ENCODE measurements at places on chromosomes 5 and 9.

DNA sequence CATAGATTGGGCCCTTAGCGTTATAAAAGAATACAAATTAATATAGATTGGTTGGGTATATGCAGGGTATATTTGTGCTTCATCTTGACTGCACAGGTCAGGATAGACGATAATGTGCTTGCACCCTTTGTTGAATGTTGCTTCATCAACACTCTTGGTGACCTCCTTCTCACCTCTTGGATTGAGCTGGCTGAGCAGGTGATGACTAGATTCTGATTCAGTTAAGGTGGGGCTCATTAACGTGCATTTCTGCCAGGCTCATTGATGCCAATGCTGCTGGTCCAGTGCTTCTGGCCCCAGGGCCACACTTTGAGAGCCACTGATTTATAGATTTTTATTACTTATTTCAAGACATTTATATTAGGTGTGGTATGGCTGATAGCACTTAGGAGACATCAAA, 27.7 kb downstream of the PCSK5 start:
- no peak for DNase-seq

GRCh38 chr5:36360307-36360706, 58.6 kb upstream of the RANBP3L start:
- no peak for DNase-seq

DNA sequence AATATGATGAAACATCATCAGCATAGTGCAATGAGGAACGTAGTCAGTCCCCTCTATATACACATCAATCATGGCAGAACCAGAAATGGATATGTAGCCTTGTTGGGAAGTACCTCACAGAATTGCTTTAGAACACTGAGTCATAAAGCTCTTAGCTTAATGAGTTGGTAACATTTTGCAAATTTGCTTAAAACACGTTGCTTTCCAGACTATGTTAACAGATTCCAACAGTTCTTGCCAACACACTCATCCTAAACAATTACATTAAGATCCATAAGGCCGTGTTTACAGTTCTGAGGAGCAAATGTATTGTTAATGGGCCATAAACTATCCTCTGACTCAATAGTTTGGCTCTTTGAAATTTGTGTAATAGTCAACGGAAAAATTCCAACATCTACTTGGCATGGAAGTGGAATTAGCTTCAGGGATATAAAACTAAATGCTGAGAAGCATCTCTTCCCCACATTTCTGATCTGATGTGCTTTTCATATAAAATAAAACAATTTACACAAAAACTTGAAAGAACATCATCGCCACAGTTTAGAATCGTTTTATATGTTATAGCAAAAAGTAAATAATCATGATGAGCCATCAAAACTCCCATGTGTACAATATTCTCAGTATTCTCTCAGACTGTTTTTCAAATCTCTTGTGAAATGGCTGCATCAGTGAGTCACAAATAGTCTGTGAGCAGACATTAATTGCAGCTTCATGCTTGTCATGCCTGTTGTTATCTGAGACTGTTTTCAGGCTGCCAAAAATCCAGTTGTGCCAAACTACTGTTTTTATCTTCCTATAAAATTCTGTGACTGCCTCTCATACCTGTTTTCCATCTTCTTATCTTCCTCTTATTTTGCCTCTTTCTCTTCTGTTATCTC, 291.9 kb downstream of the COX7C start:
- no peak for DNase-seq

DNA sequence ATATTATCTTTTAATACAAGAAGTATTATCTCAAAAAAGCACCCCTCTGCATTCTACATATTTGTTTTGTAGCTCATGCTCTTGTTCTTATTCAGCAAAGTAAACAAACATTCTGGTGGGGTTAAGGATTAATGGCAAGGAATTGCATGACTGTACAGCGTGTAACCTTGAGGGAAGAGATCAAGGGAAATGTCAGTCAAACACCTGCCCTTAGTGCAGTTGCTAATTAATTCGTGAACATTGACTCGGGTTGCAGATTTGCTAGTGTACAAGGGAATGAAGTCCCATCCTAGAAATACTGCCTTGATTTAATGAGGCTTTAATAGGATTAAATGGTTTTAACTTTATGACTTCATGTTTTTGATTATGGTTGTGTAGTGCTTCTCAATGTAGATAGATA, 1758.1 kb downstream of the MAT2B start:
- no peak for DNase-seq

DNA sequence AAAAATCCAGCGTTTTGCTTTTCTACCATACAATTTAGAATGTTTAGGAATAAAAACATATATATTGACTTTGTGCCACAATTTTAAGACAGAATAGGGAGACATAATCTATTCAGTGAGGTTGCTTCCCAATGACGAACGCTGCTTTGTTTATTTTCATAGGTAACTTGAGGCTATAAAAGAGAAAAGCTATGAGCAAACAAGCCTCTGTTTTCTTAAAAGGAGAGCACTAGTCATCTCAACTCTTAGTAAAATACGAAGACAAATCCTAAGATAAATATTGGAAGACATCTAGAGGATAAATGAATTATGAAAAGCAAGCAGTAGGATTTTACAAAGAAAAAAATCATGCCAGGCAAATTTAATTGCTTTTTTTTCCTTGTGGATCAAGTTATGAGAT, 363.6 kb downstream of the ANXA1 start:
- DNase-seq: no peak

DNA sequence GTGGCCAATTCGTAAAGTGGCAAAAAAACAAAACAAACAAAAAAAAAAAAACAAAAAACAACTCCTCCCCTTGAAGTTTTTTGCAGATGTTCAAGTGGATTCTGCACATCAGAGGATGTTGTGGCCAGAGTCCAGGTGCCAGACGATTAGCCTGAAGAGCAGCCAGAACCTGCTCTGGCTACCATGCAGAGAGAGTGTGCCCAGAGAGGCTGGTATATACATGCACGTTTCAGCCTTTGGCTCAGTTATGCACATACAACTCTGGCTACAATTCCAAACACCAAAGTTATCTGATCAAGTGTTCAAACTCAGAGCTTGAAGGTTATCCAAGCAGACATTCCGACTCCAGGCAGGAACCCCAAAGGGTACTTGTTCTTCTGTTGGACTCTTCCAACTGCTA, 34.7 kb downstream of the GGTA1 start:
- no peak for DNase-seq

DNA sequence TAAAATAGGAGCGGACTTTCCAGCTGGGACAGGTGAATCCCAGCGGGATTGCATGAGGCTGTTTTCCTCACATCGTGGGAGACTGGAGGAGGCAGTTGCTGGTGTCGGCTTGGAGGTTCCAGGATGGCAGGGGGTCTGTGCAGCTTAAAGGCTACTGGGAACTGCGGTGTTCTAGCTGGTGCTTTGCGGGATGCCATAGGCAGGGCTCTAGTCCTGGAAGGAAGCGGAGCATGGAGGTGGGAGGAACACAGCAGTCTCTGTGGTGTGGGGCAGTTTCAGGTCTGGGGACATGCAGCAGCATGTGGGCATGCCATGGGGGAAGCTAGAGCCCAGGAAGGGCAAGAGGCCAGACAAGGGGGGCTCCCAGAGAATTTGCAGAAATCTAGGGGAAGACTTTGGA, 141.5 kb downstream of the NSG2 start:
- no peak for DNase-seq

- DNase-seq: no peak
Measured at GRCh38 chr5:2751592-2752021, at the start of gene IRX2. IRX2 (minus strand) TSS chr5:2751677; CDS start chr5:2751413, 264 bp downstream.

DNA sequence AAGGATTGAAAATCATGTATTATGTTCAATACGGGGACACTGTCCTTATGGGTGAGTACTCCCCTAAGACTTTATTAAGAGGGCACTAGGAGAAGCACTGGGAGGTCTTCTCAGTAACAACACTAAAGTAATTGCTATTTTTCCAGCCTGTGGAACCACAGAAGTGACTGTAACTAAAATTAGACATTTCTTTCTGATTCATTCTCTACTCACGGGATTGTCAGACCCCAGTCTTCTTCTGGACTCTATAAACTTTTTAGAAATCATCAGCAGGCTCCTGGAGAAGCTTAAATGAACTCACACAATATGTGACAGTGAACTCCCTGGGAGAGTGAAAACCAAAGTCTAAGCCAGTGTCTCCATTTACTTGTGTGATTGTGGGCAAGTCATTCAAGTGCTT, 14.5 kb downstream of the TLR4 start:
- no peak for DNase-seq

DNA sequence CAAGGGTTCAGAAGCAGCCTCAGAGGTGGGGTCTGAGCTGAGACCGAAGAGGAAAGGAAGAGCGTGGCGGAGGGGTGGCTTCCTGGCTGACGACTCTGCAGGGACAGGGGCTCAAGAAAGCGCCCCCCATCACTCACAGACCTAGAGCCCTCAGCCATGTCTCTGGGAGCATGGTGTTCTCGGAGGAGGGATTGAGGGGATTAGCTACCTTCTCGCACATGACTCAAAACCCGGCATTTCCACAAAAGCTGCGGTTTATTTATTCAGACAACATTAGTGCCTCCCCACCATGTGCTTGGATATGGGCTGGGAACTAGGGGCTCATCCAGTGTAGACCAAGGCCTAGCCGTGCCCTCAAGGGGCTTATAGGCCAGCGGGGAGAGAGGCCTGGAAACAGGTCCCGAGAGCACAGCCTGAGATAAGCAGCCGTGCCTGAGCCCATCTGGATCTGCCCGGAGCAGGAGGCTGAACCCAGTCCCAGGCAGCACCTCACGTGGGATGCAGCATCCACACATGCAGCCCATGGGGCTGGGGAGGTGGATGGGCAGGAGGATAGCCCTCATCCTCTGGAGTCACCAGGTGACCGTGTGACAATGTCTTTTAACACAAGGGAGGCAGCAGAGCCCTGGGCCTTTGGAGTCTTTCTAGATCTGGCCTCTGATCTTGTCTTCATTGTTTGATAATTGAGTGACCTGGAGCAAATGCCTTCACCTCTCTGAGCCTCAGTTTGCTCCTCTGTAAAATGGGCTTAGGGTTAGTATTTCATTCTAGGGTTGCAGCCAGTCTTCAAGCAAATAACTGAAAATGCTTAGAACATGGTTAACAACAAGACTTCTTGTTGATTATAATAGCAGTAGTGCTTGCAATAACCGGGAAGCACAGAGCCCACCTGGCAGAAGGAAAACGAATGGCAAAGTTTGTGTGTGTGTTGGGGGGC, 878 bp upstream of the HMCN2 start:
- DNase-seq: no peak

GRCh38 chr9:88759364-88759763, 224.4 kb downstream of the NXNL2 start:
- no peak for DNase-seq

DNA sequence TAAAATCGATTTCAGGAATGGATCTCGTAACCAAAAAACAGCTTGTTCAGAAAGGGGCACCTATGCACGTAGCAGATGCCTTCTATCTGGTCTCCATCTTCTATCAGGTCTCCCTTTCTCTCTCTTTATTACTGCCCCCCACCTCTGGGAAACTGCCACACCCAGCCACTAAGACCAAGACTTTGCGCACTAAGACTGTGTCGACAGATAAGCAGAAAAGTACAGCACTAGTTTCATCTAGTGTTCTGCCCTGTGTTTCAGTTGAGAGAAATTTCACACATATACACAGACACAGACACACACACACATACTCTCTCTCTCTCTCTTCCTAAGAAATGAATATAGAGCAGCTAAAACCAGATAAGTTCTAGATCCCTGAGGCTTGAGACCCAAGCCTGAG, 210.1 kb upstream of the MAP3K1 start:
- no peak for DNase-seq

DNA sequence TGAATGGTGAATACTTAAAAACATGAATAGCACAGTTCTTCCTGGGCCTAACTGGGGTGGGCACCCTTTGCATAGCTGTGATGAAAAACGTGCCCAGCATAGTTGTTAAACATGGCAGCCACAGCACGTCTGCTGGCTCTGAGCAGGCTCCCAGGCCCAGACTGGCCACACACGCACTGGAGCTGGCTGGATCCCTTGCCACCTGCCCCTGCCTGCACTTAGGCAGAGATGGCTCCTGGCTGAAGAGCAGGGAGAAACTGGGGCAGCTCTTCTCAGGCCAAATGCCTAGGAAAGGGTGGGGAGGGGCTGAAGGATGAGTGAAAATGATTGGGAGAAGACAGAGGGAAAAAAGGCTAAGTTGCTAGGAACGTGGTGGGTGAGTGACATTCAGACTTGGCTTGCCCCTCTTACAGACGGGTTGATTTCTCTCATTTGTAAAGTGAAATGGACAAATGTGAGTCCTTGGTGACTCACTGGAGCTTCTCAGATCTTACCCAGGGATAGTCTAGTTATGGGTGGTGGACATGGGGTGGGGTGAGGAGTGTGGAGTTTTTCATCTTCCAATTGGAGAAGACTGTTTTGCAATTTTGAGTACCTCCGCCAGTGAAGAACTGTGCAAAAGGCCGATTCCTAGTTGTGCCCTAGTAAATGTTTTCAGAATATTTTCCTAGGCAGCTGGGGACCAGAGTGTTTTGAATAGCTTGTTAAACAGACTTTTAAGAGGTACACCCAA, 42.4 kb downstream of the TRIO start:
- DNase-seq: no peak

- no peak for DNase-seq
Measured at GRCh38 chr9:20303996-20304395, 318.3 kb downstream of the MLLT3 start.

GRCh38 chr5:177448244-177448950, 1.8 kb downstream of the PRR7 start:
- DNase-seq: no peak

- DNase-seq: no peak
Measured at GRCh38 chr5:172807766-172808311, 26.2 kb upstream of the ERGIC1 start.

DNA sequence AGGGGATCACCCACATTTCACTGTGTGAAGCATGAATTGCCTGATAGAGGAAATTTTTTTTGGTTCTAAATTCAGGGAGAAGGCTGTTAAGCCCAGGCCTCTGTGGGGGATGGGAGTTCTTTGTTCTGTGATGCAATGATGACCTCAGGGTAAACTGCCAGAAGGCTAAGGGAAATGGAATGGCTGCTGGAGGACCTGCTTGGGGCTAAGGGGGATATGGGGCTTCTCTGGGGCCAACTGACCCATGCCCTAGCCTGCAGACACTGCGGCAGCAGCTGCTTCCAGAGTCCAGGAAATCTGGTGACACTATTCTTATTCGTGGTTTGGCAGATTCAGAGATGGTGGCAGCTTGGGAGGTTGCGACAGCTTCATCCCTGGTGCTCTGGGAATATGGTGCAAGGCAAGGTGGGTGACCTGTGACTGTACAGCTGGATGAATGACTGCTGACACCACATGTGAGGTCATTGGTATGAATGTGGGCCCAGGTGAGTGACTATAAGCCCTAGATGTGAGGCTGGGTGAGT, 30.3 kb downstream of the VCP start:
- DNase-seq: no peak

GRCh38 chr5:160628619-160628968, 206.9 kb downstream of the PTTG1 start:
- DNase-seq: no peak

- DNase-seq: no peak
Measured at GRCh38 chr5:1834721-1835429, 33.7 kb downstream of the NDUFS6 start.

GRCh38 chr9:107929443-107929842, 439.9 kb upstream of the KLF4 start:
- no peak for DNase-seq
